ENCODE measurements at places on chromosomes 7 and 10.

- no peak for DNase-seq
Observed at GRCh38 chr7:152162287-152162686, 136.8 kb downstream of the GALNT11 start.

DNA sequence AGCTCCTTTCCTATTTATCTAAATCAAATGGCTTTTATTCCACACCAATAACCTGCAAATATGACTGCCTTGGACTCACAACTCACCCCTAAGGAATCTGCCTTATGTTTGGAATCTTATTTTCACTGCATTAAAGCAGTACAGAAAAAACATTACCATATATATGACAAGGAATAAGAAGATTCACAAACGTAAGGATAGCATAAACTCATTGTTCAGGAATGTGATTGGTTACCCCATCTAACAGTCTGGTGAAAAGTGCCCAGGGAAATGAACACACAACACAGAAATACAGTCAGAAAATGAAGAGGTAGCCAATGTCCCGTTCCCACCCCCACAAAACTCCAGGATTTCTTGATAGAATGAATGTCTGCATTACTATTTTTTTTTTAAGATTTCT, 2.0 kb downstream of the PPP3CB start:
- DNase-seq: no peak

GRCh38 chr7:11668727-11669126, 163.3 kb downstream of the THSD7A start:
- DNase-seq: no peak

DNA sequence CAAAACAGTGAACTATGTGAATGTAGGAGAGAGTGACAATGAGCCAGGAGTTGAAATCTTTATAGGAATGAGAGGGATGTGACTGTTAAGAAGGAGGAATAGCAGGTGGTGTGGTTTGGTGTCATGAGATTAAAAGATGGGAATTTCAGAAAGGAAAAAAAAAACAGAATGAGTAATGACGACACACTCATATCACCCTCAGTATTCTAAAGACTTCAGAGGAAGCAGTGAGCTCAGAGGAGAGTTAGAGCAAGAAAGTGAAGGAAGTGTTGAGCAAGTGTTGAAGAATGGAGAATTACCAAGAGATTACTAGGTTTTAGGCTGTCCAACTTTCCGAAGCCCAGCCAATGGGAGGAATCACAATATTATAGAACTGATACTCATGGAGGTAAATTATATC, 220.5 kb upstream of the HGF start:
- DNase-seq: no peak

DNA sequence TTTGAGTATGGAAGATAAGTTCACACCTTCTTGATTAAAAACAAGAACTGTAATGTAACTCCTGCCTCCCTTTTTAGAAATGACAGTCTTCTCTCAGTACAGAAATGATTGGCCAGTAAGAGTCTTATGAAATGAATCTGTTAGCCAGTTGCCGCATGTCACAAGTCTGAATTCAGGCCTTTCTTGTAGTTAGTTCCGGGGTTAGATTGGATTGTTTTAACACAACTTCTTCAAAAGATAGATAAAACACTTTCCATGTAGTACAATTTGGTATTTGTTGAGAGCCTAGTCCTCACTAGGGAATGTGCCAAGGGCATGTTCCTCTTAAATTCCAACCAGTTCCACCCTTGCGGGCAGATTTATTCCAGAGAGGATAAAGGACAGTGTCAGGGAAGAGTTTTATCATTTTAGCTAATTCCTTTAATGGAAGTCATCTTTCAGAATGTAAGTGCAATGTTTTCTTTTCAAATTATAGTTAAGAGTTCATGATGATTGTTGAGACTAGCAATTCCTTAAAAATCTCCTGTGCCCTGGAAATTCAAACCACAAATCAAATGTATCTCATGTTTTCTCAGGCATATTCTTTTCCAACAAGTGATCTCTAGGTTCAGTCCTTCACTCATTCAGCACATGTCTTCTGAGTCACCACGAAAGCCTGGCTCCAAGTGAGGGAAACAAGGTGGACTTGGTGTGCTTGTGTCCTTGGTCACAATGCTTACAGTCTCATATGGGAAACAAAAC, 4.1 kb downstream of the FHIP2A start:
- DNase-seq: no peak
